H9 (cell line): ENCODE measurements at places on chromosomes 12 and 14. TPM values are rescaled to one million over a fixed set of nuclear protein-coding genes. Genes with fewer than 3 reads are reported as not detected.

- H3K27ac ChIP-seq: no peak overlapping the region
- DNase-seq: no peak
- H3K36me3 ChIP-seq: peaks cover 21% of the 10 kb centered on the region
- no peaks in the 10 kb centered on the region for H3K4me1 ChIP-seq
- H3K4me3 ChIP-seq: no peak overlapping the region; the same call in 2 of the 3 replicates
- H3K27me3 ChIP-seq: no peaks in the 10 kb centered on the region
These were observed 31.8 kb upstream of the TEX22 start for GRCh38 chr14:105366386-105367074.

DNA sequence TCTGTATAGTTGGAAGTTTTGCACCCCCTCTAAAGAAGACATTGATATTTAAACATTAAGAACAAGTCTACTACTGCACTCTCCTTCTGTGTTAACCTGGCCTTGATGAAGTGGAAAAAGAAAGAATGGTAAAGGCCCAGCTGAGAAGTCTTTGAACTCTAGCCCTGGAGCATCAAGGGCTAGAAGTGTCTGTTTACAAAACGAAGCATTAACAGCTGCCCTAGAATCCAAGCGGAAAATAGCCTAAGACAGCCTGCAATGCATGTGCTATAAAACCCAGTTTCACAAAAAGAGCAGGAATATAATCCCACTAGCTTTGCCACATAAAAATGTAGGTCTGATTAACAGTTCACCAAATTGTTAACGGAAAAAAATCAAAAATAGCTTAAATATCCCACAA, 60.5 kb downstream of the NUMB start:
- H3K4me1 ChIP-seq: no peaks in the 10 kb centered on the region
- no peak overlapping the region for H3K4me3 ChIP-seq
- H3K27ac ChIP-seq: no peak overlapping the region
- no peaks in the 10 kb centered on the region for H3K36me3 ChIP-seq
- no peaks in the 10 kb centered on the region for H3K27me3 ChIP-seq

DNA sequence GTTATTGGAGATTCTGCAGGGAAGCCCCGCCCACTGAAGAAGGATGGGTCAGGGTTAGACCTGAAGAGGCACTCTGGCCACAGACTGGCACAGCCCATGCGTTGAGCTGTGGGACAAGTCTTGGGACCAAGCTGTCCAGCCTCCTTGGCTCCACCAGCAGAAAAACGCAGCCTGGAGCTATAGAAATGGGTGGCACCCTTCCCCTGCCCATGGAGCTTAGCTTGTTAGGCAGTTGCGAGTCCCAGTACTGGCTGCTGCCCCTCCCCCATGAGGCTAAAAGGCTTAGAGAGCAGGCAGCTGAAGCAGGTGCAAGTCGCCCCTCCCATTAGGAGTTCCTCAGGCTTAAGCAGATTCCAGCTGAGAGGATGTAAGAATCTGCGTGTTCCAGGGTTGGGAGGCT, 1124.0 kb upstream of the TMEM132C start:
- peak; percentile 91 for DNase-seq
- peaks cover 5% of the 10 kb centered on the region; the same call in 1 of the 2 replicates for H3K4me1 ChIP-seq
- H3K27me3 ChIP-seq: no peaks in the 10 kb centered on the region
- H3K27ac ChIP-seq: no peak overlapping the region
- H3K36me3 ChIP-seq: peaks cover 29% of the 10 kb centered on the region

DNA sequence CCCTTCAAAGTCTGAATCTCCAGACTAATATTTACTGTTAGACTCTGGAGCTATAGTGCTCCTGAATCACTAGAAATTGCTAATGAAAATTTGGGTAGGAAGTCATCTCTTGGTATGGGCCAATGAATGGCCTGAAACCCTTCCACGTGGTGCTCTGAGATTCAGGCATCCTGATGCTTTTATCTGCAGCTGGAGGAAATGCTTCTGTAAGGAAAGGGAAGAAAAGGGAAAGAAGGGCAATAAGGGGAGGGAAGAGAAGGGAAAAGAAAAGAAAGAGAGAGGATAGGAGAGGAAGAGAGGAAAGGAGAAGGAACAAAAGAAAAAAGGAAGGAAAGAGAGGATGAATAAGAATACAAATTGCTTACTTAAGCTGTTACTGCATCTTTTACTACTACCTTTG, 182.3 kb downstream of the GRIP1 start:
- H3K36me3 ChIP-seq: no peaks in the 10 kb centered on the region
- H3K27ac ChIP-seq: peak overlapping the region; percentile 98
- DNase-seq: peak; percentile 54
- peaks cover 11% of the 10 kb centered on the region; the same call in 1 of the 2 replicates for H3K4me1 ChIP-seq

- no peak for DNase-seq
- no peaks in the 10 kb centered on the region for H3K27me3 ChIP-seq
- H3K4me1 ChIP-seq: no peaks in the 10 kb centered on the region
- no peak overlapping the region for H3K4me3 ChIP-seq
- no peak overlapping the region for H3K27ac ChIP-seq
These were observed 196.6 kb downstream of the SLC25A21 start for GRCh38 chr14:36975834-36976233.

GRCh38 chr12:88630561-88630960, 50.3 kb upstream of the KITLG start:
- H3K4me3 ChIP-seq: no peak overlapping the region
- H3K27ac ChIP-seq: no peak overlapping the region
- H3K36me3 ChIP-seq: no peaks in the 10 kb centered on the region
- DNase-seq: no peak
- no peaks in the 10 kb centered on the region for H3K4me1 ChIP-seq
- no peaks in the 10 kb centered on the region for H3K27me3 ChIP-seq

IAPP gene
- not detected in 2 replicates for total RNA-seq
